Hippocampal formation (tissue), 2 donors: ENCODE measurements at places on chromosomes 1 and 21.

DNA sequence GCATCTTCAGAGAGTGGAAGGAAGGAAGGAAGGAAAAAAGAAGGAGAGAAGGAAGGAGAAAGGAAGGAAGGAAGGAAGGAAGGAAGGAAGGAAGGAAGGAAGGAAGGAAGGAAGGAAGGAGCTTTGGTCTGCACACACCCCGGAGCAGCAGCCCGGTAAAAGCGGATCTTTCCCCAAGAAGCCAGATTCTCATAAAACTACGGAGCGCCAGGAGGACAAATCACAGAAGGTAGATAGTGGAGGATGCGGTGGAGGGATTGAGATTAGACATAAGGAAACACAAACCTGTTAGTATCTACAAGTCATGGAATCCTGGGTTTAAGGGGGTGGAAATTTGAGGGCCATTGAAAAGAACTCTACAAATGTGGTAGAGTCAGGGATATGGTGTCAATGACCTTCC is 36.7 kb downstream of the PAX7 start:
- no peak for DNase-seq

- DNase-seq: no peak
Observed at GRCh38 chr21:45873418-45873817, 108.2 kb upstream of the COL6A1 start.

DNA sequence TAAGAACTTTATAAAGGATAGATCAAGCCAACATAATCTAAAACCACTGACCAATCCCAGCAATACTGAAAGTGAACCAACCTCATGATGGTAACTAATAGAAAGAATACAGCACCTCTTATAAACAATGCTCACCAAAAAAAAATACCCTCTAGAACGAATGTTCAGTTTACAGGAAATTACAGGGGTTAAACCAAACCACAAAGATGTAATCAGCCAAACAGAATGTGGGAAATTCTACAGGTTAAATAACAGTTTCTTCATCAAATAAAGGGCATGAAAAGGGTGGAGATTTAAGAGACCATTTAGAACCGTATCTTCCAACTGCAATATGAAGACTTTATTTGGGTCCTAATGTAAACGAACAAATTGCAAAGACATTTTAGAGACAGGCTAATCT is 30.4 kb downstream of the ARID4B start:
- no peak for DNase-seq

GRCh38 chr1:156089704-156090103 is 7.4 kb upstream of the MEX3A start:
- no peak for DNase-seq

DNA sequence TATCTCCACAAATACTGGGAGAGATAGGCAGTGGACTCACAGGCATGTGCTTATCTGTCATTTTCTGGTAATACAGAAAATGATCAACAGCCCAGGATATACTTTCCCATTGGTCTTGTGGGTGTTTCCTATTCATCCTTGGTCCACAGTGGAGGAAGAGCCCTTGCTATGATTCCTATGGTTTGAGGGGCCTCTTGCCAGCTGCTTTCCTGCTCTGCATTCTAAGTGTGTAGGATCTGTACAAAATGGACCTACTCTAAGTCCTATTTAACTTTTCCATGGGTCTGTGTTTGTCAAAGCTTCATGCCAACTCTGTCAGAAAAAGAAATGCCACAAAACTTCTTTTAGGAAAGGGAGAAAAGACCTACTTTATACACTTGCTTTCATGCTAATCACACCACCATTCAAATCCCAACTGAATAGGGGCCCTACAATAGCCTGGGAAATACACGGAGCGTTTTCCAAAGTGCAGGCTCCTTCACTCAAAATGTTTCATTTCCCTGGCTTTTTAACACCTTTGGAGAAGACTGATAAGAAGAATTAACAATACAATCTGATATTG is 16.4 kb downstream of the PLPP3 start:
- DNase-seq: peak; percentile 36

DNA sequence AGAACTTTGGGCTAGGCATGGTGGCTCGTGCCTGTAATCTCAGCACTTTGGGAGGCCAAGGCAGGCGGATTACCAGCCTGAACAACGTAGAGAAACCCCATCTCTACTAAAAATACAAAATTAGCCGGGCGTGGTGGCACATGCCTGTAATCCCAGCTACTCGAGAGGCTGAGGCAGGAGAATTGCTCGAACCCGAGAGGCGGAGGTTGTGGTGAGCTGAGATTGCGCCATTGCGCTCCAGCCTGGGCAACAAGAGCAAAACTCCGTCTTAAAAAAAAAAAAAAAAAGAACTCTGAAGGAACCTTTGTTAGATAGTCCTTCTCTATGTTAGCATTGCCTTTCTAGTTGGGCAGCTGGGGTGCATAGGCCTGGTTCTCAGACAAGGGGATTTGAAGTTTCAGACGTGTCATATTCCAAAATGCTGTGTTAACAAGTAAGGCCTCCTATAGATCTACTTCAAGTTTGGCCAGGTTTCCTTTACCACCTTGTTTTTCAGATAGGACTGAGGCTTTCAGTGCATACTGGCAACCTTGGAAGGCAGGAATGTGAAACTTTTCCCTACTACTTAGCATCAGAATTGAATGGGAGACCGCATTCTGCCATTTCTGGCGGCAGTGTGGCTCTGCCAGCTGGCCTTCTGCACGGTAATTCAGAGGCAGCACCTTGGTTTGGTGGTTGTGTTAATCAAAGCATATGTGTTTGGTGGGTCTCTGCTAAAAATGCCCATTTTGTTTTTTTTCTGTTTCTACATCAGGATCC is 6.1 kb downstream of the UQCRH start:
- DNase-seq: no peak

DNA sequence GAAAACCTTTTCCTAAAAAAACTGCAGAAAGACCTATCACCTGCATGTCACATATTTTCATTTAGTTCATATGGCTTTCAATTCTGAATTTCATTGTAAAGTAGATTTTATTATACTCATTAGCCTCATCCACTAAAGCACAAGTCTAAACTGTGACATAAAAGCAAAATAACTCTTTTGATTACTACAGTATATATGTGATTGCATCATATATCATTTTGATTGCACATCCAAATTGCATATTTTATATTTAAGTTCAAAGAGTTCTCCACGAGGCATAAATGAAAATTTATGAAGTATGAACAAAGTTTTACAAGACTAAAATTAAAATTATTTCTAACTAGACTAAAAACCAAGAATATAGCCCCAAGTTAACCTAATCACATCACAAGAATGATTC is 19.3 kb downstream of the PALMD start:
- DNase-seq: no peak

- DNase-seq: no peak
Observed at GRCh38 chr1:158145173-158145719, 35.4 kb upstream of the CD1D start.

- no peak for DNase-seq
Observed at GRCh38 chr1:151499930-151500329, 11.3 kb upstream of the CGN start.

DNA sequence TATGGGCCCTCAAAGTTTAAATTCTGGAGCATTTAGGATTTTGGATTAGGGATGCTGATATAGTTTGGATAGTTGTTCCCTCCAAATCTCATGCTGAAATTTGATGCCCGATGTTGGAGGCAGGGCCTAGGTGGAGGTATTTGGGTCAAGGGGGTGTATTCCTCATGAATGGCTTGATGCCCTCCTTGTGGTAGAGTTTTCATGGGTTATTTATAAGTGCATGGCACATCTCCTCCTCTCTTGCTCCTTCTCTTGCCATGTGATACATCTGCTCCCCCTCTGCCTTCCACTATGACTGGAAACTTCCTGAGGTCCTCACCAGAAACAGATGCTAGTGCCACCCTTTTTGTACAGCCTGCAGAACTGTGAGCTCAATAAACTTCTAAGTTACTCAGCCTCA is 17.5 kb upstream of the NKAIN1 start:
- no peak for DNase-seq

GRCh38 chr1:64750875-64751274 is 6.0 kb downstream of the RAVER2 start:
- no peak for DNase-seq

DNA sequence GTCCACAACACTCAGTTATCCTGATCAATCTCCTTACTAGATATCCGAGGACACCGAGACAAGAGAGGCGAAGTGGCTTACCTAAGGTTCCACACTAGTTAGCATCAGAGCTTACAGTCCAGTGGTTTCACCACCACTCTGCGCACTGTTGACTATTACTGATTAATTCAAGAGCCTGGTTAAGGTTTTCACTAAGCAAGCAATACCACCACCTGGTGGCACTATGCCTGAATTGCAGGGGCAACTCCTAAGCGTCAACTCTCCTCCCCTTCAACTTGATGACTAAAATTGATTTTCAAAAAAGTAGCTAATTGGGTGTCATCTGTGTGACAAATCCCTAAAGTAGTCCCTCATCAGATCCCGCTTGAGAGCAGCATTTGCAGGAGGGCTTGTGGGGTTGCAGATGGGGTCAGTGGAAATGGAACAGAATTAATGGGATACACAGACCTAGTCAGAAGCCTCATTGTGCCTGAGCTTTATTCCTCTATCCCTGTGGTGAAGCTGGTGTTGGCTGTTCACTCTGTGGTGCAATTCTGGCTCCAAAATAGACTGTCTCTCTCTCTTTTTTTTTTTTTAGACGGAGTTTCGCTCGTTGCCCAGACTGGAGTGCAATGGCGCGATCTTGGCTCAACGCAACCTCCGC is 9.1 kb downstream of the TTC22 start:
- no peak for DNase-seq

GRCh38 chr1:208808301-208808700 is 564.1 kb upstream of the PLXNA2 start:
- no peak for DNase-seq

- no peak for DNase-seq
Observed at GRCh38 chr1:39562886-39563285, 13.7 kb downstream of the PABPC4 start.

- no peak for DNase-seq
Observed at GRCh38 chr1:42845866-42846256, 552 bp upstream of the ZNF691 start.

DNA sequence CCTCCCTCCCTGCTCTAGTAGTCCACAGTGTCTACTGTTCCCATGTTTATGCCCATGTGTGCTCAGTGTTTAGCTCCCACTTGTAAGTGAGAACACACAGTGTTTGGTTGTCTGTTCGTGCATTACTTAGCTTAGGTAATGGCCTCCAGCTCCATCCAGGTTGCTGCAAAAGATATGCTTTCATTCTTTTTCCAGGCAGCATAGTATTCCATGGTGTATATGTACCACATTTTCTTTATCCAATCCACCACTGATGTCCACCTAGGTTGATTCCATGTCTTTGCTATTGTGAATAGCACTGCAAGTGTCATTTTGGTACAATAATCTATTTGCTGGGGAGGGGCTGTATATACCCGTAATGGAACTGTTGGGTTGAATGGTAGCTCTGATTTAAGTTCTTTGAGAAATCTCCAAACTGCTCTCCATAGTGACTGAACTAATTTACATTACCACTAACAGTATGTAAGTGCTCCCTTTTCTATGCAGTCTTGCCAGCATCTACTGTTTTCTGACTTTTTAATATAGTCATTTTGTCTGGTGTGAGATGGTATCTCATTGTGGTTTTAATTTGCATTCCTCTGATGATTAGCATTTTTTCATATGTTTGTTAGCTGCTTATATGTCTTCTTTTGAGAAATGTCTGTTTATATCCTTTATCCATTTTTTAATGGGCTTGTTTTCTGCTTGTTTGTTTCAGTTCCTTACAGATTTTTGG is 191.9 kb upstream of the DMRTA2 start:
- no peak for DNase-seq

DNA sequence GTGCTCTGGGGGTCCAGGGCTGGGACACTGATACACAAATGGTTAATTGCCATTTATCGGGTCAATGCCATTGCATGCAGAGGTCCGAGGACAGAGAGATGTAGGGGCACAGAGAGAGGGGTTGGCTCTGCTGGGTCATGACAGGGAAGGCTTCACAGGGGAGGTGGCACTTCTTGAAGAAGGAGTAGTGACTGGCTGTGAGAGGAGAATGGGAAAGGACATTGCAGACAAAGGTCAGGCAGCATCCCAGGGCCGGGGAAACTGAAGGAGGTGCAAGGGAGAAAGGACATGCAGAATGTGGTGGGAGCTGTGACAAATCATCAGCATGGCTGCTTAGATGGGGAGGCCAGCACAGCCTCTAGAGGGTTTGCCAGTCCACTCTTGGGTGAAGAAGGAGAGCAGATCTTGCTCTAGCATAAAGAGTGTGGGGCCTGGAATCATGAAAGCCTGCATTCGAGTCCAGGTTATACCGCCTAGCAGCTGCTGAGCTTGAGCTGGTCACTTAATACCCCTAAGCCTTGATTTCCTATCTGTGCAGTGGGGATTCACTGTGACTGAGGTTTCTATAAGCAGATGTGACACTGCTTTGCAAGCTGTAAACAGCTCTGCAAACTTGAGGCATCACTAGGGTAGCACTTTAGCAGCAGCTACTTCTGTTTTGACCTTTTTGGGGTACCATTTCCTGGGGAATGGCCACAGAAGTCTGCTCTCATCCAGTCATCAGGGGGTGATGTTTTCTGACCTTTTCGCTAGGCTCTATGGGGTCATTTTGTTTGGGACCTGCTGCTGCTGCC is 59.2 kb upstream of the EPS8L3 start:
- DNase-seq: no peak
